ENCODE measurements at places on chromosomes 3 and 15. TPM values are rescaled to one million over a fixed set of nuclear protein-coding genes. Genes with fewer than 3 reads are reported as not detected.

VEPH1 gene
- 17.9 TPM for polyA plus RNA-seq

TMC3 gene
- polyA plus RNA-seq, result not detected

TUSC7 gene
- polyA plus RNA-seq, result not detected

TM6SF1 gene
- polyA plus RNA-seq, result 3.8 TPM

OIP5 gene
- 4.0 TPM for polyA plus RNA-seq

ARHGEF3 gene
- polyA plus RNA-seq, result 2.1 TPM

GRCh38 chr15:88894348-88894818 is 961 bp downstream of the HAPLN3 start:
- no peak for DNase-seq

DNA sequence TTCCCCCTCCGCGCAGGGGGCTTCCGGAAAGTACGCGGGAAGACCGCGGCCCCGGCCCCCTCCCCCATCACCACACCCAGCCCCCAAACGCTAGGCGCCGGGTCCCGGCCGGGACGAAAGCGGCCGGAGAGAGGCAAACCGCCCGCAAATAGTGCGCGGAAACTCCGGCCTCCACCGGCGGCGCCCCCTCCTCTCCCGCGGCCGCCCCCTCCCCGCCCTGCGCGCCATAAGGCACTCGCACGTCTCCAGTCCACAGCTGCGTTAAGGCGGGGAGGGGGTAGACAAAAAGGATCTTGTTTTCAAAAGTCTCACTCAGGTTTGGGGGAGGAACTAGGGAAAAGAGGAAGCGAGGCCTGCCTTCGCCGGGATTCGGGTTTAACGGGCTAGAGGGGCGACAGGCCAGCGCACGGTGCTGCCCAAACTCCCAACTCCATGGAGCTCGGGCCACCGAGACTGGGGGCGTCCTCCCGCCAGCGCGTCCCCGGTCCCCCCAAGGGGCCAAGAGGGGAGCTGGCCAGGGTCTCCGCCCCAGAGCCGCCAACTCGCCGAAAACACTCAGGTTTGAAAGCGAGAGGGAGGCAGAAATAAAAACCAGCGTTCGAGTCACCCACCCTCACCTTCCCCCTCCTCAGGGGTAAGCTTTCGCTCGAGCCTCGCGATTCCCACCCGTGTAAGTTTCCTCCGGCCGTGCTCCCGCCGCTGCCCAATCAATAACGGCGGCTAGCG is 1.8 kb downstream of the ANP32A start:
- DNase-seq, result no peak

- no peak for DNase-seq
These were observed 141.9 kb upstream of the CCDC54 start for GRCh38 chr3:107235193-107235927.

- DNase-seq, result peak; percentile 77
These were observed 92.8 kb upstream of the UBE2E1 start for GRCh38 chr3:23712656-23713559.

- DNase-seq, result no peak
These were observed 25.1 kb downstream of the CNTN6 start for GRCh38 chr3:1117843-1118473.

DNA sequence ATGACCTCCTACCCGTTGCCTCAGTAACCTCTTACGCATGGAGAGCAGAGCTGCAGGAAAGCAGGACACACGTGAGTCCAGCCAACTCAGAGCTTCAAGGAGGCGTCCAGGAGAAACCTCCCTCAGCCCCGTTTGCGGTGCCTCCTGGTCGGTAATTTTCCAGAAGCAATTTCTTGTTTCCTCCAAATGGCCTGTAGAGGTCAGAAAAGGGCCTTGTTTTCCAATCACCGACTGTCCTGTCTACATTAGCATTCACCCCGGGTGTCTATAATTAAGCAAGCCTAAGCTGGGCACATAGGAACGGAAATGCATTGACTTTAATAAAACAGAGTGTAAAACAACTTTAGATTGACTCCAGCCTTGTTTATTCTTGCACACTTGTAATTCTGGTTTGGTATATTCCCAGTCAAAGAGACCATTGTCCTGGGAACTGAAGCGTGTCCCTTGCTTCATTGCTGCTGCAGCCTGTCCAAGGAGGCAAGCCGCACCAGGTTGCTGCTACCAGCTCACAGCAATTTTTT is 836.2 kb downstream of the AGBL1 start:
- DNase-seq, result no peak

DNA sequence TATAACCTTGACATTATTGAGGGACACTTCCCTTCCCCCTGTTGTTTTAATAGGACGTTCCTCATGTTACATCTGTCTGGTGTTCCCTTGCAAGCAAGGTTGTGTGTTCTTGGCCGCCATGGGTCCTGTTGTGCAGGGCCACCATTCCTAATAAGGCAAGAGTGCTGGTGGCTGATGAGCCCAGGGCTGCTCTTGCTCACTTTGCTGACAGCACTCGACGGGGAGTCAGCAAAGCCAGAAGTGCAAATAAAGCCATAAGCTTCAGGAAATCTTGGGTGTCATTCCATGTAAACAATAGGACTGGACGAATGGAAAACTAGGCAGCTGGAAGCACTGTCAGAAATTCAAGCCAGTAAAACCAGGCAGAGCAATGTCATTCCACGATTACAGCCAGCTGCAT is 75.8 kb downstream of the SQOR start:
- DNase-seq, result no peak

DNA sequence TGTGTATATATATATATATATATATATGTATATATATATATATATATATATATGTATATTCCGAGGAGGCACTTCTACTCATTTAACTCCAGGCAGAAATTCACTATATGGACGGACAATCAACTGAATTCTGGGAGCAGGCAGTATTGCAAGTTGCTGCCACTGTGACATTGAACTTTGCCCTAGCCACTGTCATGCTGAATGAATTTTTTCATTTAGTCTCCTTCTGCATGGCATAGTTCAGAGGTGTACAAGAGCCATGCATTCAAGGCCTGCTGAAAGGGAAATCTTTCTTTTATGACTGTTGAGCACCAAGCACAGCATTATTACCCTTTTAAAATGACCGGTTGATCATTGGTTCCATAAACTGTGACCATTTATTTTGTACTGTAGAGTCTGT is 176.2 kb upstream of the THRB start:
- no peak for DNase-seq

DNA sequence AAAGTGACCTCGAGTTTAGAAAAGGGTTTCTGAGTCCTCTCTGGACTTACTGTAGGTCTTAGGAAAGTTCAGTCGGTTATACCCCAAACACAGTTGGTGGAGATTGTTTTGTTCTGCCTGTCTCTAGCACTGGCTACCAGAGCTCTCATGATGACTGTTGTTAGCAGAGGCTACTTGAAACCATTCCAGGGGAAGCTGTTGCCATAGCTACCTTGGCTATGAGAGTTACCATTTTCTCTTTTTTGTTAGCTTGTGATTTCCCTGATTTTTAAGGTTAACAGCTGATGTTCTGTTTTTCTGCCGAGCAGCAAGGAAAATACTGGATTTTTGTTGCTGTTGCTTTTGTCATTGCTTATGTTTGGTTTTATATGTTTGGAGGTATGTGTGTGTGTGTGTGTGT is 26.7 kb downstream of the ABHD2 start:
- no peak for DNase-seq

DNA sequence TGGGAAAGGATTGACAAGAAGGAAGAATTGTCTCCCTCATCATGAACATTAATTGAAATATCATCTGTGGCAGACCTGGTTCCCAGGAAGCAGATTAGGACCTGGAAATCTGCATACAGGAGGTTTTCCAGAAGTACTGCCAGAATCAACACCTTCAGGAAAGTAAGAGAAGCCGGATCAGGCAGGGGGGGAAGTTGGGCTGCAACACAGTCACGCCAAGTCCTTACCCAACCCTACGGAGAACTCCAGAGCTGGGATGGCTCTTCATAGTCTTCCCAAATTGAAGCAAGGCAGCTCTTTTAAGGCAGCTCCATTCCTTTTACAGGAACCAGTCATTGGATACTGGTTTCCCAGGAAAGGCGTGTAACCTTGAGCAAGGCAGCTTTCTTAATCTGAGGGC is 35.2 kb upstream of the BFSP2 start:
- DNase-seq, result no peak

DNA sequence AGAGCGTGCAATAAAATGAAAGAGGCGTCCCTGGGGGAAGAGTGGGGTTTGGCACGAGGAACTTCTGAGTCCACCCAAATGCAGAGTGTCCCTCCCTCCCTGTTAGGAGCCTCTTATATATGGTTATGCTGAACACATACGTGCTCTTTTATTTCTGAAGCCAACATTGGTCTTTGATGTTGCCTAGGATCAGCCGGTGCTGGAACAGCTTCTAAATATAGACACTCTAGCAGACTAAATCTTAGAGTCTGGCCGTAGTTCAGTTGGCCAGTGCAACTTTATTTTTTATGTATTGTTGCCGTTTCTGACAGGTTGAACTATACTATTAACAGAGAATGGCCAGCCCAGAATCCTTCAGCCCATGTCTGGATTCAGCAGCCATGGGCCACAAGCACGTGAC is 128.7 kb downstream of the GHSR start:
- no peak for DNase-seq
